Globus pallidus (tissue), 1 donor: ENCODE measurements at places on chromosomes 11 and 22.

- DNase-seq, result no peak
Observed at GRCh38 chr11:113283881-113284280, 30.5 kb upstream of the TTC12 start.

DNA sequence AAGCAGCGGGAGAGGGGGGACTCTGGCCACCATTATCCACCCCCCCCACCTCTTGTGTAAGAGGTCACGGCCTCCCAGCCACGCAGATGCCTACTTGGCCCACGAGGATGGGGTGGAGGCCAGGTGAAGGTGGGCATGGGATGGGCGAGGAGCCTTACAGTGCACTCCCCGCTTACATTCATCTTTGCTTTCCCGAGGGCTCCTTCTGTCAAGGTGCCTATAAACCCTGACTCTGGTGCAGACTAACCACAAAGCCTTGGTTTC, 13.1 kb downstream of the NPTXR start:
- no peak for DNase-seq

DNA sequence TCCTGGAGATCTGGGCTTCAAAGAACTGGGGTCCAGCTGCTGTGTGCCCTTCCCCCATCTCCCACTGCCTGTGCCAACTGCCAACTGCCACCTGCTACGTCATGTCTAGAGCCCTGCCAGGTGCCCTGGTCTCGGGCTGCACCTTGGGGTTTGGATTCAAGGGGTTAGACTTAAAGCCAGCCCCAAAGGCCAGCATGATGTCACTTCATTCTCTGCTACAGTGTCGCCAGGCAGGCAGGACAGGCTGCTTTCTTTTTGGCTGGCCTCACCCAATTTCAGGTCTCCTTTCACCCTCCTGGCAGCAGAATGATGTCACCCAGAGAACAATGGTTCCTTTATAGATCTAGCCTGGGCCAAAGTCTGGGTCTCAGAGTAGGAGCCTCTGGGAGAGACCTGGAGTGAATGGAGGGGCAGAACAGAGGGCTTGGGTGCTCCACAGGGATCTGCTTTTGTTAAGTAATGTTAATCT, 79.5 kb upstream of the CRYBB3 start:
- no peak for DNase-seq

- no peak for DNase-seq
Observed at GRCh38 chr11:62816557-62816956, 11.3 kb upstream of the NXF1 start.

GRCh38 chr11:119359365-119360214, 13.1 kb upstream of the MFRP start:
- no peak for DNase-seq

DNA sequence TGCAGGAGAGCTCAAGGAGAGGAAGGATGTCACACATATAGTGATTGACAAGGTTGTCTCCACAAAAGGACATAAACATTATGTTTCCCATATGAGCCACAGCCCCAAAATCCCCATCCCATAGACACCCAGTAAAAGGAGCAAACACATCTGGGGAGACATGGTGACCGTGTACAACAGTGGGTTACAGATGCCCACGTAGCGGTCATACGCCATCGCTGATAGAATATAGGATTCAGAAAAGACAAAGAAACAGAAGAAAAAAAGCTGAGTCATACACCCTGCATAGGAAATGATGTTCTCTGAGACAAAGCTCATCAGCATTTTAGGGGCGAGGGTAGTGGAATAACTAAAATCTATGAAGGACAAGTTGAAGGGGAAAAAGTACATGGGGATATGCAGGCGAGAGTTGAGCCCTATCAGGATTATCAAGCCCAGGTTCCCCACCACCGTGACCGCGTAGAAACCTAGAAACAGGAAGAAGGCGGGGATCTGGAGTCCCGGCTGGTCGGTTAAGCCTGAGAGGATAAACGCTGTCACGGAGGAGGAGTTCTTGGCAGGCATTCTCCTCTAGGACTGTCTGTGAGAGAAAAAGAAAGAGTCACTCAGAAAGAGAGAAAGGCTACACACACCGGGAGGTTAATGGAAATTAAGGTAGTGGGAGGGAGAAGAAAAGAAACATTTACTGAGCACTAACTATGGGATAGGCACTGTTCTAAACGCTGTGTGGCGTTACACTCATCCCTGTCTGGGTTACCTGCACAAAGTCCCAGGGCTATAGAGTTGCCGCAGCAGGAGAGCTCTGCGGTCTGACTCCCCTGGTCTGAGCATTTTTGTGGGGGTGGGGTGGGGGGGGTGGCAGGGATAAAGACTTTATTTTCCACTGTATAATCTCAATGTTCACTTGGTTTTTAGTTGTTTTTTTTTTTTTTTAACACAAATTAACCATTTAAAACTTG, 36.1 kb upstream of the OR8B8 start:
- DNase-seq, result no peak

DNA sequence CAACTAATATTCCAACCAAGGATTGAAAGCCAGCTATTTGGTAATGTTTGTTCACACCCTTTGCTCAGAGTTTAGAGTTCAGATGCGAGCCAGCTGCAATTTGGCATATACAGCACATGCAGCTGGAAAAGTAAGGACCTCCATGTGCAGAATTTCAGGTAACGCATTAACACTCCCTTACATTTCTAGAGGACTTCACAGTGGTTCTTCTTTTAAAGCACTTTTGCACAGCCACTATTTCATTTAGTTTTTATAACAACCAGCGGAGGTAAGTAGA, 3.4 kb downstream of the POU2AF3 start:
- no peak for DNase-seq

- peak; percentile 62 for DNase-seq
Observed at GRCh38 chr11:116972691-116973090, 125.5 kb downstream of the SIK3 start.

DNA sequence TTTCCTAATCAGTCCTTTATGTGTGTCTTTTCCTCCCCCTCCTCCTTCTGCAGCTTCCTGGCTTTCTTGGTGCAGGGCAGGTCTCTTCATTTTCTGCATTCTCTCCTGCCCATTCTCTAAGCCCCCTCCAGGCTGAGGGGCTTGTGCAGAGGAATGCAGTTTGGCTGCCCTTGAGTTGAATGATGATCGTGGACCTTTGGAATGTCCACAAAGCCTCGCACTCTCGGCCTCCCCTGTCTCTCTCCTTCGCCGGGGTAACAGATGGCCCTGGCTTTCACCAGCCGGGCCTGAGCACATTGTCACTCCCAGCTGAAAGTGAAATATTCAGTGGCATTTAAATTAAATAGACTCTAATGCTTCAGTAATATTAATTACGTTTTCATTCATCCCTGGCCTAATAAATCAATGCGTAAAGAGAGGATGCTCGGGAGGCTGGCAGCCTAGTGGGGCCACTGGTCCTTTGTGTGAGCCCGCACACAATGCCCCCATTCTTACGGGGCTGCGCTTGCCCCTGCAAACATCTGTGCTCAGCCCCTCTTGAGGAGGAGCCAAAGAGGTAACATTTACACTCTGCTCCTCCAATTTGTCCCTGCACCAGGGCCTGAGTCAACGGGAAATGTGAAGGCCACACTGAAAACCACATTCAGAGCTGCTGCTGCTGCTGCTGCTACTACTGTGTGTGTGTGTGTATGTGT, 64.9 kb upstream of the PAX6 start:
- no peak for DNase-seq

DNA sequence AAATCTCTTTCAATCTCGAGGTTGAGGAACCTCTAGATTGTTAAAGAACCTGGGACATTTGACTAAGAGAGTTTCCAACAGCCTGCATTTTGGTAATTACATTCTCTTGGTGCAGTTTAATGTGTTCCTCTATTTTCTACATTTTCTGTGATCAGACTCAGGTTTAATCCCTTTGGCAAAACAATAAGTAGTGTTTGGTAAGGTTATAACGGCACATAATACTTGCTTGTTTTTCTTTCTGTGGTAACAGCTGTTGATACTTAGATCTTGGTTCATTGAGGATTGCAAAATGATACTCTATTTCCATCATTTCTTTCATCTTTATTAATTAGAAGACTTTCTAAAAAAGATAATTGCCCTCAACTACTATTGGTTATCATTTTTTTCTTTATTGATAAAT, 271.3 kb downstream of the SBF2 start:
- no peak for DNase-seq

DNA sequence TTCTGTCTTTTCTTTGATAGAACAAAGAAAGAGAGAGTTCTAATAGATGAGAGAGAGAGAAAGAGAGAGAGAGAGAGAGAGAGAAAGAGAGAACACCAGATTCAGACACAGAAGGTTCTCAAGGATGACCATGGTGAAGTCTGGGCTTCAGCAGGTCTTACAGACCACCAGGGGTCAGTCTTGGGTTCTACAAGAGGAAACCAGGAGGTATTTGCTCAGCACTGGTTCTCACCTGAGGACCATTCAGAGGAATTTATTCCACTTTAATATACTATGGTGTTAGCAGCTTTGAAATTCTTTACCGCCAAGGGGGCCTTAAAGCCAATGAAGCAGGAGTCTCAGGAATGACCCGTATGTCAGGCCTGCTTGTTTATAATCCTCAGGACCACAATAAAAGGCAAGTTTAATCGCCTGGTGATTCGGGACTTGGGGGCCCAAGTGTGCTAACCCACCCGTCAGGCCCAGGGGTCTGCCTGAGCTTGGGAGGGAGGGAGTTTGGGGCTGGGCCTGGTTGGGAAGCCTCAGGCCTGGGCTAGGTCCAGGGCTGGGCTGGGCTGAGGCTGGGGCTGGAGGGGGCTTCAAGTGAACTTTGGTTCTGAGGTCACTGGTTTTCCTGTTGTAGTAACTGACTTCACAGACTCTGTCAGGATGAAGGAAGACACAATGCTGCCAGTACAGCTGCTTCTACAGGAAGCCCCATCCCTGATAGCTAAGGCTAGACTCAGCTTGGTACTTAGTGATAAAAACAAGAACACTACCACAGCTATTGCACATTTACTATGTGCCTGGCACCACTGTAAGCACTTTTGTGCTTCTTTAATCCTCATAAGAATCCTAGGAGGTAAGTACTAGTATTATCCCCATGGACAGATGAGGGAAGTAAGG, 179.2 kb upstream of the ZBED5 start:
- peak; percentile 43 for DNase-seq

- DNase-seq, result peak; percentile 64
Observed at GRCh38 chr11:93567401-93567895, 24.3 kb upstream of the SMCO4 start.

DNA sequence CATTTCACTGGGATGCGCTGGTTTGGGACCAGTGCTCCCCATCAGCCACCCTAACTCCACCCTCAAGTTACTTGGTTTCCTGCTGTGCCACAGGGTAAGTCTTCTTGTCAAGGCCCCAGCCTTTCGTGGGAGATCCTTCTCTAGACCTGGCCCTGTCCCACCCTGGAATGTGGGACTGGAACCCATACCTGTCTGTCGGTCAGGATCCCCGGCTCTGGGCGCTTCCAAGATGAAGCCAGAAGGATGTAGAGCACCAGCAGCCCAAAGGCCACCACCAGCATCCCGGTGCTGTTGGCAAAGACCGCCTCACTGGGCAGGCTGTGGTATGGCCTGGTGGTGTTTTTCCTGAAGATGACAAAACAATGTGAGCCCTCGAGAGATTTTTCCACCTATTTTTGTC, 10.9 kb downstream of the CYB561A3 start:
- no peak for DNase-seq

GRCh38 chr22:23212061-23213021, 32.0 kb downstream of the BCR start:
- no peak for DNase-seq

DNA sequence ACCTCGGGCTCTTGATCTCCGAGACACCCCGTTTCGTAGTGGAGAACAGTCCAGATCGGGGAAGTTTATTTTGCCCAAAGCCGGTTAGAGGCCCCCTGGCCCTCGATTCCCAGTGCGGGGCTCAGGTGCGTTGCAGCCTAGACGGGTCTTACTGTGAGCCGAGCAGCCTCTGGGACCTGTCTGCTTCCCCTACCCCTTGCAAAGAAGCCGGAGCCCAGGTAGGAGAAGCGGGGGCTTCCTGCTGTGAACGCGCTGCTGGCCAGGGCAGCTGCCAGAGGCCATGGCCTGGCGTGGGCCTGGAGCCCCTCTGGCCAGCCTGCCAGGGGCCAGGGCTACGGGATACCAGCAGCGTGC, 621 bp downstream of the TSPO start:
- peak; percentile 17 for DNase-seq

- DNase-seq, result peak; percentile 96
Observed at GRCh38 chr11:117717485-117718314, 79.3 kb downstream of the DSCAML1 start.

- no peak for DNase-seq
Observed at GRCh38 chr11:63783925-63784592, 15.5 kb upstream of the ZFTA start.

GRCh38 chr11:113831314-113831713, 44.1 kb downstream of the USP28 start:
- no peak for DNase-seq

- no peak for DNase-seq
Observed at GRCh38 chr11:76685831-76686230, 15.3 kb upstream of the LRRC32 start.

DNA sequence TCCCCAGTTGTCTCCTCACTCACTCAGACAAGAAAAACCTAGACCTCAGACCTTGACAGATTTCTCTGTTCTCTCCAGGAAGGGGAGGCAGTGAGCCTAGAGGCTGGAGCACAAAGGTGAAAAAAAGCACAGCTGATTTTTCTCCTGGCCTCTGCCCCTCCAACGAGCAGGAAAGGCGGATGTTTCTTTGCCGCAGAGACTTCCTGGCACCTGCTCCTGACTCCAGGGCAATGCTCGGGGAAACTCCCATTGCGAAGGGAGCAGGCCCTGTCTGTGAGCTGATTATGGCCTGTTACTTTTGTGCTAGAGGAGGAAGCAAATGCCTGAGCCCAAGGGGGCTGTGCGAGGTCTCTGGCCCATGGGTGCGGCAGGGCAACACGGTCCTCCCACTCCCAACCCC, 25.4 kb downstream of the MS4A10 start:
- no peak for DNase-seq

DNA sequence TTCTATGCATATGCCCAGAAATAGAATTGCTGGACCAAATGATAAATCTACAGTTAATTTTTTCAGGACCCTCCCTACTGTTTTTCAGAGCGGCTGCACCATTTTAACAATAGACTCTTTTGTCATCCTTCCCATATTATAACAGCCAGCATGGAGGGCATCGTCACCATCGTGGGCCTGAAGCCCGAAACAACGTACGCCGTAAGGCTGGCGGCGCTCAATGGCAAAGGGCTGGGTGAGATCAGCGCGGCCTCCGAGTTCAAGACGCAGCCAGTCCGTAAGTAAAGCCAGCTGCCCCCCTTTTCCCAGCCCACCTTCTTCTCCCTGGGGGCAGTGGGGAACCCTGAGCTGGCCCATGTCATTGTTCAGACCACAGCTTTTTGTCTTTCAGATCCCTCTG, 79.5 kb upstream of the TTC12 start:
- peak; percentile 81 for DNase-seq

GRCh38 chr11:11444027-11444803, 91.2 kb upstream of the CSNK2A3 start:
- no peak for DNase-seq

DNA sequence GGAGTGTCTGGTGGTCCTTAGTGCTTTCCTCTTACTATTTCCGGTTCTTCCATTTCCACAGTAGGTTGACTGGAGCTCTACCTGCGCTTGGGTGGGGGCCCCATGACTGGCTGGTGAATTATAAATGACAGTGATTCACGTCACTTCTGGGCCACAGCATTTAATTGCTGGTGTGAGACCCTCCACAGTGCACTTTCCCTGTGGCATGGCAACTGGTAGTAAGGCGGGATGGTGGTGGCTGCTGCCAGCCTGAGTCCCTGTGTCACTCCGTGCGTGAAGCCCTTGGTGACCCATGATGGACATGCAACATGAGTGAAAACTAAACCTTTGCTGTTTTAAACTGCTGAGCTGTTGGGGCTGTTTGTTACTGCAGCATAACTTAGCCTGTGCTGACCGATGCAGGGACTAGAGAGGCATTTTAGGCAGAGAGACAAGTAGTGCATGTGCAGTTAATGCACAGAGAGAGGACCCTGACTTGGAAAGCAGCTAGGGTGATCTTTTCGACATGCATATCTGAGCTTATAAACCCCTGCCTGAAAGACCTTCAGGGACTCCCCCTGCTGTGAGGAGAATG, 3.1 kb downstream of the PRDM11 start:
- no peak for DNase-seq
